ENCODE measurements at places on chromosomes 7 and 10.

DNA sequence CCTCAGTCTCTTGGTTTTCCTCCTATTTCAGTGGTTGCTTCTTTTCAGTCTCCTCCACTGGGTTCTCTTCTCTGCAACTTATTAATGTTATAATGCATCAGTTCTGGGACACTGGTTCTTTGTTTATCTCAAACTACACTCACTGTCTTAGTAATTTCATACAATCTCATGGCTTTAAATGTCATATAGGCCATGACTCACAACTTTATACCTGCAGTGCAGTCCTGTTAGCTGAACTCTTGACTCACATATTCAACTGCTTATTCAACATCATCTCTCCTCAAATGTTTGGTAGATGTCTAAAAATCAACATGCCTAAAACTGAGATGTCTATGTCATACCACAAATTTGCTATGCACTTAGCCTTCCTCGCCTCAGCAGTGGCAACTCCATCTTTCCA, 101.2 kb upstream of the PALS2 start:
- DNase-seq = no peak

DNA sequence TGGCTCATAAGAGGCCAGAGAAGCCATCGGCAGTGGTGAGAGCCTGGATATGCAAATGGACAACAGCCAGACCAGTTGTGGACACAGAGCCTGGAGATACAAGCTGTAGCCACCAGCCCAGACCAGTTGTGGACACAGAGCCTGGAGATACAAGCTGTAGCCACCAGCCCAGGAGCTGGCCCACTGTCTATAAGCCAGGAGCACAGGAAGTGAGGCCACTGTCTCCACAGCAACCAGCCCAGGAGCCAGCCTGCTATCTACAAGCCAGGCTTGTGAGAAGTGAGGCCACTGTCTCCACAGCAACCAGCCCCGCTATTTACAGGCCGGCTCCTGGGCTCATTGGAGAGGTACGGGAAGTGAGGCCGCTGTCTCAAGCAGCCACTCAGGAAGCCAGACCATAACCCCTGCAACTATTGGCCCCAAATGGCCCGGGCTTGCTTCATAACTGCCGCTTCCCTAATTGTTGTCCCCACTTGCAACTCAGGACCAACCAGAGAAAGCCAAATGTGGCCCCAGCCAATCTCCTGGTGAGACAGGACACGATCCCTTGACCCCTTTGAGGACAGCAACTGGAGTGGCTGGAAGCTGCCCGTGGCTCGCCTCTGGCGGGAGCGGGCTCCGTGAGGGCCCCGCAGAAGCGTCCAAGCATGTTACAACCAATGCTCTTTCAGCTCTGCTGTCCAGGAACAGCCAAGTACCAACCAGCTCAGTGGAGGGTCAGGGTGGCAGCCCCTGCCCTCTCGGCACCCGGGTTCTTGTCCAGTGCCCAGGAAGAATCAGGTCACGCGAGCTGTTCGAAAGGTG, 44.1 kb upstream of the CNPY1 start:
- DNase-seq = peak; percentile 86

DNA sequence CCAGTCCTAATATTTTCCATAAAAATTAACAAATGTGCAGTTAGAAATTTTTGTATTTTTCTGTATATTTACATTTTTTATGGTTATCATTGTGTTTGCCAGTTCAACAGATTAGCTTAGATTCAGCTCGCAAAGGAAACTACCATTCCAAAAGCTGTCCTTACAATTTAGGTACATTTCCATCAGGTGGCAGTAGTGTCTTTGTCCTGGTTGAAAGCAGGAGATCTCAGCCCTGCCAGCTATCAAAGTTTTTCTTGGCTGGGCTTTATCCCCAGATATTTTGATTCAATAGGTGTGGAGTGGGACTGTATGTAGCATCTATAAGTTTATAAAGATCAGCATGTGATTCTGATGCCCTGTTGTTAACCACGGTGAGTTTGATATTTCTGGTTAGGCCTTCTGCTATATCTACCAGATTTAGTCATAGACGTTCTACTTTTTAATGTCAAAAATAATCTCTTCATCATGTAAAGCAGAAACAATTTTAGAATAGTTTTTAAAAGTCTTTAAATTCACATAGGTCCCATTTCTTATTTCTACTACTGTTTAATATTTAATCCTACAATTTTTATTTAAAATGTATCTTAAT, 15.5 kb upstream of the ICA1 start:
- DNase-seq = no peak

DNA sequence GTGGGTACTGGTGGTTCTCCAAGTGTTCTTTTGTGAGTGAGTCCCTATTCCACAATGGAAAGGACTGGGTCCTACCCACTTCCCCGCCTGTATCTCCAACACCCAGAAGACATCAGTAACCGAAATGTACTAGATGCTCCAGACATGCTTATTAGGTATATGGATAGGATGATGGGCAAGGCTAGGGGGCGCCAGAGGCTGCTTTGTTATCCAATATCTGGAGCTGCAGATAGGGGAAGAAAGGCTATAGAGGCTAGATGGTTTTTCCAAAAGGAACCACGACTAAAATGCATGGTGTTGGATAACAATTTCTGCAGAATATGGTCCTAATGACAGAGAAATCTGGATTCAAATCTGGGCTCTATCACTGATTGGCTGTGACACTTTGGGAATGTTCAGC, 56.2 kb upstream of the TM9SF3 start:
- DNase-seq = peak; percentile 91

GRCh38 chr10:6014241-6014761, 37.0 kb upstream of the IL15RA start:
- no peak for DNase-seq

All from posterior vena cava (tissue), 2 donors.